Nephron progenitor cell (in vitro differentiated cells): ENCODE measurements at places on chromosomes 3 and 15.

DNA sequence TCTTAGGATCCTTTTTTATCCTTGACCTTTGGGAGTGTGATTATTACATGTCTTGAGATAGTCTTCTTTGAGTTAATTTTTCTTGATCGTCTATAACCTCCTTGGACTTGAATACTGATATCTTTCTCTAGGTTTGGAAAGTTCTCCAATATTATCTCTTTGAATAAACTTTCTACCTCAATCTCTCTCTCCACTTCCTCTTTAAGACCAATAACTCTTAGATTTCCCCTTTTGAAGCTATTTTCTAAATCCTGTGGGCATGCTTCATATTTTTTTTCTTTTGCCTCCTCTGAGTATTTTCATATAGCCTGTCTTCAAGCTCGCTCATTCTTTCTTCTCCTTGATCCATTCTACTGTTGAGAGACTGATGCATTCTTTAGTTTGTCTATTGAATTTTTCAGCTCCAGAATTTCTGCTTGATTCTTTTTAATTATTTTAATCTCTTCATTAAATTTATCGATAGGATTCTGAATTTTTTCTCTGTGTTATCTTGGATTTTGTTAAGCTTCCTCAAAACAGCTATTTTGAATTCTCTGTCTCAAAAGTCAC is 12.1 kb downstream of the USF3 start:
- DNase-seq, result no peak

GRCh38 chr3:25474052-25474451 is 46.0 kb downstream of the RARB start:
- no peak for DNase-seq

DNA sequence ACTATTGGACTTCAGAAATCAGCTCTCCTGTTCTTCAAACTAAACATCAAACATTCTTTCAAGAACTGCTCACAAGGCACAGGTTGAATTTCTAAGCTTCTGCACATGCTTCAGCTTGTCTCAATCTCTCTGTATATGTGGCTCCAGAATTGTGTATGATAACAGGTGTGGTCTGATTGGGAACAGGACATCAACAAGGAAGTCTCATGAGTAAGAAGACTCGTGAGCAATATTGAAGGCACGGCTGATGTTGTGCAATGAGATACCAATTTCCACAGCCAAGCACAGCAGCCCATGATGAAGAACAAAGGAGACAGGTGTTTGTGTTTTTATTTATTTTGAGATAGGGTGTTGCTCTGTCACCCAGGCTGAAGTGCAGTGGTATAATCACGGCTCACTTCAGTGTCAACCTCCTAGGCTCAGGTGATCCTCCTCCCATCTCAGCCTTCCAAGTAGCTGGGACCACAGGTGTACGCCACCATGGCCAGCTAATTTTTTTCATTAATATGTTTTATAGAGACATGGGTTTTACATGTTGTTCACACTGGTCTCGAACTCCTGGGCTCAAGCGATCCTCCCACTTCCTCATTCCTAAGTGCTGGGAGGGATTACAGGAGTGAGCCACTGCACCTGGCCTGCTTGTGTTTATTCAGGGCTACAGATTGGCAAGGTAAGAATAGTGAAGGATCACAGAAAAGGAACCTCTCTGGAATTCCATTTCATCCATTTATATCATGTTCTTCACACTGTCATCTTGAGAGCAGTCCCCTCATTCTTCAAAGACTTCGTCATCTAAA is 32.2 kb upstream of the ABHD17C start:
- no peak for DNase-seq

DNA sequence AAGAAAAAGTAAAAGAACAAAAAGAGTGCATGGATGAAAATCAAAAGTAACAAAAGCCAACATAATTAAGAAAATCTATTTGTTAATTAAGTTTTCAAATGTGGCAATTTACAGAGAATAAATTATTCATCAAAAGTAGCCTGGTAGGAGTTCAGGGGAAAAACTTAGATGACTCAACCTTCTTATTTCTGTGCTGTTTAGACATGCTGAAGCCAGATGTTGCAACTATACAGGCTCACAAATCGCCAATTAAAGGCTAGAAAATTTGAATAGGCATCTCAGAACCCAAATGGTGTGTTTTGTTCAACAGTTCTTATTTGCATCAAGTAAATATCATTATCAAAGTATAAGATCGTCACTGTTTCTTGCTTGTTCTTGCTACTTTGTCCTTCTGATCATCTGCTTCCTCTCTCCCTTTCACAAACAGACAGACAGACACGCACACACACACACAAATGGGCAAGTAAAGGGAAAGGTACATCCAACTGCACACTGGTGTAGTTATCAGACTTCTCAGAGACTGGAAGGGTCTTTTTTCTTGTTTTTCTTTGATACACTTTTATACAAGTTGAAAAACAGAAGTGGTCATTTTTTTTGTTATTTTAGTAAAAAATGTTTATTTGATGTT is 572.2 kb downstream of the MECOM start:
- DNase-seq, result no peak

DNA sequence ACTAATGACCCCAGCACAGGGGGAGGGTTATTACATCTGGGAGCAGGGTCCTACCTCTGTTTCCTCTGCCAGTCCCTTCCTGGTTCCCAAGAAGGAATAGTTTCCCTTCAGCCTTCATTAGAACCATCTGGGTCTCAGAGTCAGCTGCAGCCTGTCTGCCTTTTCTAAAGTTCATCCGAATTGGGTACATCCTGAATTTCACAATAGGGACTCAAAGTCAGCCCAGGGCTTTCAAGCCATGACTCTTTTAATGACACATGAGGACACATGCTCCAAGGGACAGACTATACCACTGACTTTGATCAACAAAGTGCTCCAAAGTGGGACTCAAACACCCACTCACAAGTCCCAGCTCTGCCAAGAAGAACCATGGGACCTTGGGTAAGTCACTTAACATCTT is 12.7 kb upstream of the CRABP1 start:
- no peak for DNase-seq

DNA sequence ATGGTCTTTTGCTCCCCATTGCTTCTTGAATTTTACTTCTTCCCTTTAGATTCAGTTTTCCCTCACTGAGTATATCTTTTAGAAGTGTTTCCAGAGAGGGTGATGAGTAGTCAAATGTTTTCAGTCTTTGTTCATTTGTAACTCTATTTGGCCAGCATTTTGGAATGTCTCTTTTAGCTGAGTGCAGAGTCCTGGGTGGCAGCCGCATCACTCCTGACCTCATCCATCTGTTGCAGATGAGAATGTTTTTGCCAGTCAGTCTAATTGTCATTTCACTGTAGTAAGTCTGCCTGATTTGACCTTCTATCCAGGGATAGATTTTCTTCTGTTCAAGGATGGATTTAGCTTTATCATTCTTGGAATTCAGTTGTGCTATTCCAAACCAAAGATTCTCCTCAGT is 7.3 kb downstream of the SRPRB start:
- no peak for DNase-seq

- DNase-seq, result peak; percentile 69
These were observed 22.0 kb downstream of the COL6A6 start for GRCh38 chr3:130539005-130539404.

GRCh38 chr15:26773067-26773877 is 406 bp upstream of the GABRB3 start:
- peak; percentile 86 for DNase-seq

GRCh38 chr3:160765211-160765610 is 9.2 kb downstream of the PPM1L start:
- no peak for DNase-seq

DNA sequence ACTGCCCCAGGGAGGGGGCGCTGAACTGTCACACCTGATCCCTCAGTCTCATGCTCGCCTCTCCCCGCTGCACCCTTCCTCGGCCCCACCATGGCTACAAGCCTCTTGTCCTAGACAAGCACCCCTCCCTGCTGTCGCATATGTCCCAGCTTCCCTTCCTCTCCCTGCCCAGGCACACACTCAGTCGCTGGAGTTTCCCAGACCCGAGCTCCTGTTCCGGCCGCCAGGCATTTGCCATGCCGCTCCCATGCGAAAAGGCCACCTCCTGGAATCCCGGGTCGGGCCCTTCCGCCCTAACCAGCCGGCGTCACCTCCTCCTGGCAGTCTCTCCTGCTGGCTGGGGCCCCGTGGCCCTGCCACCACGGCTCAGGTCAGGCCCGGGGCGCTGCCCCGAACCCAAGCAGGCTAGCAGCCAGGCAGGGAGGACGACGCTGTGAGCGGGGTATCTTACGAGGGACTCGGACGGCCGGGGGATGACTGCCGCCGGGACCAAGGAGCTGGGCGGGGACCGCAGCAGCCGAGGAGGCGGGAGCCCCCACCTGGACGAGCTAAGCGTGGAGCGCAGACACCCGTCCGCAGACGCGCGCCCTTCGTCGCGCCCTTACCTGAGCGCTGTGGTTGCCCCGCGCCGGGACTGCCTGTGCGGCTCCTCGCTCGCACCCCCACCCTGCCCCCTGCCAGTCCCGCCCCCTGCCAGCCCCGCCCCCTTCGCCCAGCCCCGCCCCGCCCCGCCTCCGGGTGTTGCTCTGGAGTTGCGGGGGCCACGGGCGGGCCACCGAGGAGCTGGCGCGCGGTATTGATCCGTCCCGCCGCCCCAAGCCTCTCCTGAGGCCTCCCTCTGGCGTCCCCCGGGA is at the start of gene ALS2CL:
ALS2CL (minus strand) TSS at position 642 of the 854 bp plus-strand sequence. CDS start 4,239 bp downstream, outside the sequence.
- peak; percentile 64 for DNase-seq

DNA sequence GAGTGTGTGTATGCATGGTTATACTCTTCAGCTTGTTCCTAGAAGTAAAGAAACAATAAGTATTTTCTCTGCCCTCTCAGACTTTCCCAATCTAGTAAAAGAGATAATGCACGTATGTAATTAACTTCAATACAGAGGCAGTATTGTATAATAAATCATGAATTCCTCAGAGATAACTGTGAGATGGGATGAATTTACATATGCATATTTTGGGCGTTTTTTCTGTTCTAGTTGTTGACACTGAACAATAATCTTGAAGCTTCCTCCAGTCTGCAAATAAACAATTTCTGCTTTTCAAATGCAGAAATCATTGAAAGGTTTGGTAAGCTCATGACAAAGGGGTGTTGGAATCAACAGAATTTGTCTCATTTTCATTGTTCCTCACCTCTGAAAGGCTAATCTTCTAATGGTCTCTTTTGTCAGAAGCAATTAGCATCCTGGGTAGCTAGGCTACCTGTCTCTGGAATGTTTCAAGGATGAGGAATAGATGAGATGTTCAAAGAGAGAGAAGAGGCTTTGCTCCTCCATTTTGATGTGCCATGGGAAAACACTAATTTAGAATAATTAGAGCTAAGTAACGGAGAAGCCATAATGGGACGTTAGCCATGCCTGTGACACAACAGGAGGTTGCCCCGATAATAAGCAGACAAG is 43.3 kb upstream of the SIAH2 start:
- DNase-seq, result no peak

DNA sequence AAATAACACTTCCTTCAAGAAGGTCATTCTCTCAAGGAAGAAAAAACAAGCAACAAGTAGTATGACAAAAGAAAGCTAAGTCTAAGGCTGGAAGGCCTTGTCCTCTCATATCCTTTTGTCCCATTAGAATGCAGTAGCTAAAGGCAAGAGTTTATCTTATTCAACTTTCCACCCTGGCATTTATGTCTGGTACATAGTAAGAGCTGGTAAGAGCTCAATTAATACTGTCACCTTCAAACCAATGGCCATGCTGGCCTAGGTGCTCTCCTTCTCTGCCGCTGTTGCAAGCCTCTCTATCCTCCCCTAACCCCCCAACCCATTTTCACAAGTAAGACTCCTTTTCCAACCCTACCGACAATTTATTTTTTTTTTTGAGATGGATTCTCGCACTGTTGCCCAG is 81.9 kb downstream of the LRRFIP2 start:
- DNase-seq, result no peak

DNA sequence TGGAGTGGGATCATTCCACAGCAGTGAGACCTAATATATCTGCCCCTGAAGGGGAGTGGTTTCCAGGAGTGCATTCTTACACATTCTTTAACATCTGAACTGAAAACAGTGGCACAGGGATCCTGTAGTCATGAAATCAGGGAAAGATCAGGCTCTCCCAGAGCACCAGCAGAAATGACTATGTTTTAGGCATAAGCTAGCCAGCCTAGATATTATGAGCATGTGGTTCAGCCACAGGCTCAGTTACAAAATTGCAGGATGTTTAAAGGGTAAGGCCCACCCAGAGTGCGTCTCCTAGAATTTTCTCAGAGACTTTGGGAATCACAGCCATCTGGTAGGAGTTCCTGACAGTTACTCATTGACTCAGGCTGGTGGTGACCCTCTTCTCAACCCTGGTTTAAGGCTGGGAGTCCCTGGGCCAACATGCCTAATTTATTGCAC is 20.9 kb downstream of the FSTL1 start:
- DNase-seq, result no peak

GRCh38 chr15:101176625-101177024 is 75.2 kb downstream of the CHSY1 start:
- no peak for DNase-seq

DNA sequence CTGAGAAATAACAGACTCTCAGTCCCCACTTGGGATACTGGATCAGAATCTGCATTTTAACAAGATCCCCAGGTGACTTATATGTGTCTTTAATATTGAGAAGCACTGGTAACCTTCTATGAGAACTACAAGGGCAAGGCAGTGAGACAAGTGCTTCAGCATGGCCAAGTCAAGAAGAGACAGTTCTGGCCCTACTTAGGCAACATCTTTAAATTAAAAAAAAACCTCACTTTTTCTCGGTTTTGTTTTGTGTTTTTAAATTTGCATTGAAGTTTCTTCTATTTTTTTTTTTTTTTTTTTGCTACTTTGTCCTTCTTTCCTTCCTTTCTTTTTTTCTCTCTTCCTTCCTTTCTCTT is 42.5 kb upstream of the SPTSSB start:
- DNase-seq, result no peak

DNA sequence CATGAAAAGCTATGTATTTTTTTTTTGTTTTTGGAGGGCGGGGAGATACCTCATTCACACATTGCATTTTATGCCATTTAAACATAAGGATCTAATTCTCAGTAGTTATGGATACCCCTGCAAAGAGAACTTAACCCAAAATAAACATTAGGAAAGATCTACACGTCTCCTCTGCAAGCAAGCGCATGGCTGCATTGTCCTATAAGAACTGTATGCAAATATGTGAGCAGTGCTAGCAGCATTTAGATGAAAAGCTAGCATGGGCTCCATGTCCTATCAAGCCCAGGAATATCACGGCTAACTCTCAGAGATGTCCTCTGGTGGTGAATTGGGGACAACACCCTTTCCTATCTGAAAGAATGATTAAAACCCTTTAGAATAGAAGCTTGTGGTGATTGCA is 292.8 kb downstream of the MEX3B start:
- DNase-seq, result no peak

DNA sequence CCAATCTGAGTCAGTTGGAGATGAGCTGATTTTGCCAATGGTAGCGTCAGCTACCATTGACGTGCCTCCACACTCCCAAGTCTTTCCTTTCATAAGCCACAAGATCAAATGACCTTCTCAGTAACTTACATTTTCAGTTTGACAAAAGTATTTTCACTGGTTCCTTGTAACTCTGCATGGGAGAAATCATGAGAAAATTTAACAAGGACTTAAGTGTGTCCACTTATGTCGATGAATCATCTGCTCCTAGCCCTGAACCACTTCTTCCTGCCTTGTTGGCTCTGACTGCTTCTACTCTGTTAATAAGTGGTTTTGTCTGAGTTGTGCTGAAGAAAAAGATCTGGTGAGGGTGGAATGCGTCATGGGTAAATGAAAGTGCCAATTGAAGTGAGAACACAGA is 101.2 kb downstream of the NFKBIZ start:
- DNase-seq, result no peak
